ENCODE measurements at places on chromosomes 6 and 20. TPM values are rescaled to one million over a fixed set of nuclear protein-coding genes. Genes with fewer than 3 reads are reported as not detected.
A peak's percentile ranks its signal among the peaks of the same experiment; 100 is the strongest.

GRCh38 chr6:104159045-104159618 lies 700.6 kb downstream of the HACE1 start:
- DNase-seq, result no peak

DNA sequence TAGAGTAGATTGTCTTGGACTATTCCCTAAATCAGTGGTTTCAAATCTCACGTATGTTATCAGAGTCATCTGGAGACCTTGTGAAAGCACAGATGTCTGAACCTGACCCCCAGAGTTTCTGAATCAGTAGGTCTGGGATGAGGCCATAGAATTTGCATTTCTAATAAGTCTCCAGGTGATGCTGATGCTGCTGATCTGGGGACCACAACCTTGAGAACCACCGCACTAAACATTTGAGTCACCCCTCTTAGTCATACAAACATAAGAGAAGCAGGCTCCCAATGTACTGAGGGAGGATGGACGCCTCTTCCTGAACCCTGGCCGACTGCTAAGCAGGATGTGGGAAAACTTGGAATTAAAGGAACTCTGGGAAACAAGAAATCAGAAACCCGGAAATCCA lies 187.8 kb upstream of the PRDM1 start:
- DNase-seq, result no peak

DNA sequence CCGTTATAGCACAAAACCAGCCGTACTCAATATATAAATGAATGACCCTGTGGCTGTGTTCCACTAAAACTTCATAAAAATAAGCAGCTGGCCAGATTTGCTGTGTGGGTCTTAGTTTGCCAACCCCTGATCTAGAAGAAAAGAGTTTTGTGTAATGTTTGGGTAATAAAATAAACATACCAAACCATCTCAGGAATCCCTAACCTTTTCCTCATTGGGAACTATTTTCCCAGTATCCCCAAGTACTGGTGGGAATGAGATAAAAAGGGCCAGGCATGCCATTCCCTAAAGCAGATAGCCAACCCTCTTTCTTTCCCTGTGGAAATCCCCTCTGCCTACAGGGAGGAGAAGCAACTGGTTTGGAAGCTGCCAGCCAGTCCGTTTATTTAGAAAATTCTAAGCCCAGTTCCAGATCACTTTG lies 169.1 kb upstream of the AKAP12 start:
- no peak for DNase-seq

GRCh38 chr6:112799889-112800288 lies 452.8 kb downstream of the RFPL4B start:
- no peak for DNase-seq

DNA sequence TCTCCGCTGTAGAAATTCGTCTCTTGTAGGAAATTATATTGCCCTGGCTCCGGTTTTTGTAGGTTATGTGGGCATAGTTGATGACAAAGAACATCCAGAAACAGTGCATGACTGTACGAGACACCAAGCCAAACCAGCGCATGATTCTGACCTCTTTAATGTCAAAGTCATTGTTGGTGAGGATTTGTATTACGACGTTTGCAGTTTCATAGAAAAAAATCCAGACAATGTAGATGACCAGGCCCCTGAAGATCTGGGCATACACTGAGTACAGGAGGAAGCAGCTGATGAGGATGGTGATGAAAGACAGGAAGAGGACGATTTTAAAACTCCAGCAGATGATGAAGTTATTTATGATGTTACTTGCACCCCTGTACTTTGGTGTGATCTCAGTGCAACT lies 39.1 kb upstream of the TBC1D22B start:
- no peak for DNase-seq

- peak; percentile 18 for DNase-seq
These were observed 193.0 kb downstream of the ZFAND3 start for GRCh38 chr6:38012573-38012972.

DNA sequence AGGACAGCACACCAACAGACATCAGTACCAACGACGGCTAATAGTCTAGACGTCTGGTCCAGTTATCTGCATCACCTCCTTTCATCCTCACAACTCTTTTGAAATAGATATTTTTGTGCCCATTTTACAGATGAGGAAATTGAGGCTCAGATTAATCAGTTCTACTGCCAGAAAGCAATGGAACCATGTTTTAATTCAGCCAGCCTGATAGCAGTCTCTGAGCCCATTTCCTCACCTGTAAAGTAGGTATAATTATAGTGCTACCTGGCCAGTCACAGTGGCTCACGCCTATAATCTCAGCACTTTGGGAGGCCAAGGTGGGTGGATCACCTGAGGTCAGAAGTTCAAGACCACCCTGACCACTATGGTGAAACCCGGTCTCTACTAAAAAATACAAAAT lies 9.8 kb upstream of the BMP7 start:
- no peak for DNase-seq

DNA sequence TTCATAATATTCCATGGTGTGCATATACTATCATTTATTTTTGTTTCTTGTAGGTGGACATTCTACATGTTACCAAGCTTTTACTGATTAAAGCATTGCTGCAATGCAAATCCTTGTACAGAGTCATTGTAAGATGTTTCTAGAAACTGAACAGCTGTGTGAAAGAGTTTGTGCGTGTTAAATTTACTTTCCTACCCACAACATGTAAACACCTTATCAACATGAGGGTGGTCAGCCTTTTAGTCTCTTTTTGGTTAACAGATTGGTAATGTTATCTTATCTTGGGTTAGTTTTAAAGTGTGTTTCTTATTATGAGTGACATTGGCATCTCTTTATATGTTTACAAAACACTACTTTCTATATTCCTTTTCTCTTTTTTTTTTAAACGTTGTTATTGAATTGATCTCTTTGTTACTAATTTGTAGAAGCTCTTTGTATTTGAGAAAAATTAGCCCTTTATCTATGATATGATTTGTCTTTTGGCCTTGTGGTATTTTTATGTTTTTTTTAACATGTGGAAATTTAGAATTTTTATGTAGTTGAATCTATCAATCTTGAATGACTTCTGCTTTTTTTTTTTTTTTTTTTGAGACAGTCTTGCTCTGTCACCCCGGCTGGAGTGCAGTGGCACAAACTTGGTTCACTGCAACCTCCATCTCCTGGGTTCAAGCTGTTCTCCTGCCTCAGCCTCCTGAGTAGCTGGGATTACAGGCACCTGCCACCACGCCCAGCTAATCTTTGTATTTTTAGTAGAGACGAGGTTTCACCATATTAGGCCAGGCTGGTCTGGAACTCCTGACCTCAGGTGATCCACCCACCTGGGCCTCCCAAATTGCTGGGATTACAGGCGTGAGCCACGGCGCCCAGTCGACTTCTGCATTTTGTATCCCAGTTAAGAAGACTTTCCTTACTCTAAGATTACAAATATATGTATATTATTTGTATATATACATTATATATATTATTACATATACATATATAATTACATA lies 112.1 kb downstream of the TCP11 start:
- no peak for DNase-seq

- DNase-seq, result no peak
These were observed 15.6 kb downstream of the ILRUN start for GRCh38 chr6:34680802-34681515.

C20orf141 gene
- total RNA-seq, result not detected

DNA sequence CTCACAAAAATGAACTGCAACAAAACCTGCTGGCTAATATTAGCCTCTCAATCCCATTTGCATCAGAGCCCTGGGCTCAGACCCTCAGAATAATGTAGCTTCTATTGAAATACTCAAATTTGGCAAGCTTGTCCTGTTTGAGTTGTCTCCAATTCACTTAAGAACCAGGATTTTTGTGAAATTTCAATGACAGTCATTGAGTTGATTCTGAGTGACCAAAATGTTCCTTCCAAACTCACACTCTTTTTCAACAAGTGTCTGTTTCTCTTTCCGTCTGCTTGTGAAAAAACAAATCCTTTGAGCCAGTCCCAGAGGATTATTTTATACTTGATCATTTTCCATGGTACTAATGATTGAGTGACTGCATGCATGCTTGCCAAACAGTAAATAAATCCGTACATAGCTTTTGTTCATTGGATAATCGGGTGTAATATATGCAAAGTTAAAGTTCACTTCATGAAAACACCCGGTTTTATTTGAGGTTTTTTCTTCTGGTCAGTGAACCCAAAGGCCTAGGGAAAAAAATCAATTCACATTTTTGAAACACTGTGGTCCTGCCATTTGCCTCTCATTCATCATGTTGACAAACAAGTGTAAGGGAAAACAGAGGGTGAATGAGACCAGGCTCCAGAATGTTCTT lies 16.4 kb upstream of the SLC22A2 start:
- no peak for DNase-seq

DNA sequence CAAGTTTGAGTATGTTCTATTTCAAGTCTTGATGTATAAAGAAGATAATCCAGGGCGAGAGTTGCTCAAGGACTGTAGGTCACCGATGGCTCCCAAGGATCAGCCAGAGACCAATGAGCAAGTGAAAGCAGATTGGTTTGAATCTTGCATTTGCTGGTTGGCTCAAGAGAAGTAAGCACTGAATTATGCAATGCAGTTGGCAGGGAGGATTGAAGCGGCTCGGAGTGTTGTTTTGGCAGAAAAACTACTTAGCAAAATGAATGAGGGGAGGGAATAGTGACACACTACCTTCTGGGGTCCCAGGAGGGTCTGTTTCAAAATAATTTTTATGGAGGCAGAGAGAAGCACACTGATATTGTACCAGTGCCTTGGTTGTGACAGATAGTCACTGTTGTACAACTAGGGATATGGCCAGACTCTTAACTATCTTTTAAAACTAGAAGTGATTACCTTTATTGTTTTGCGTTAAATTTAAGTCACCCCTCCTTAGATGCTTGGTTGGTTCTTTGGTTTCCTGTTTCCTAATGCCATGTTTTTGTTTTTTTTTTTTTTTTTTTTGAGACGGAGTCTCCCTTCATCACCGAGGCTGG lies 15.7 kb downstream of the SASH1 start:
- no peak for DNase-seq

- DNase-seq, result no peak
These were observed 13.6 kb downstream of the KCNK5 start for GRCh38 chr6:39215640-39216158.

LRRC73 gene
- total RNA-seq, result 0.10 TPM

- no peak for DNase-seq
These were observed 38.9 kb upstream of the CD2AP start for GRCh38 chr6:47438481-47439347.

DNA sequence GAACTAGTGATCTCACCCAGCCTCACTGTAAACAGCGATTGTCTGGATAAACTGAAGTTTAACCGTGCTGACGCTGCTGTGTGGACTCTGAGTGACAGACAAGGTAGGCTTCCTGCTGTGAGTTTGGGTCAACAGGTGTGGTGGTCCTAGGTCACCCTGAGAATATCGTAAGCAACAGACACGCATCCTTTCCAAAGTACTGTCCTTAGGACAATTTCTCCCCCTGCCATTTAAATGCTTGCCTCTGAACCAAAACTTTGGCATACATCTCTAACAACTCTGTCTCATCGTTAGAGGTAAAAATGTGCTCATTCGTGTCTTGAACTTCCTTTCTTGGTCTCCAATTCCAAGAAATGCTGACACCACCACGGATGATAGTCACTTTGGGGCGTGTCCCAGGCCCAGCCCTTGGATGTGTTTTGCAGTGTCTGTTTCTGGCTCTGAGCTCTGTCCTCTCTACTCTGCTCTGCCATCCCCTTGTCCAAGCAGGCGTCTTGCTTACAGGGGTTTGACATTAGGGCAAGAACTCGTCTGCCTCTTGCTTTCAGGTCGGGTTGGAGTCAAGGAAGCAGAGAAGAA lies 95.5 kb downstream of the EYA2 start:
- peak; percentile 52 for DNase-seq

DNA sequence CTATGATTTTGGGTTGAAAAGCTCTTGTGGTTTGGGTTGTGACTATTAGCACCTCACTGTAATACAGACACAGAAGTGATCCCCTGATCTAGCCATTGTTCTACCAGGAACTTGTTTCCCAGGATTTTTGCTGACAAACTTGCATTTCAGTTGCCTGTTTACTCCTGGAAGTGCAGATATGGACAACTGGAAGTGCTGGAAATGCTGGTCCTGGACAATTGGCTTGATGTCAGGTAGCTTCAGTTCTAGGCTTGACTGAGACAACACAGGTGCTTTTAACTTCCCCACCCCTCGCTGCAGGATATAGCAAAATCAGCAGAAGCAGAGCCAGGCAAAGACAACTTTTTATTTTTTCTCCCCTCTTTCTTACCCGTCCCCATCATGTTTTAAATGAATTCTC lies 27.1 kb upstream of the FBXO30 start:
- DNase-seq, result no peak

- no peak for DNase-seq
These were observed 717.9 kb upstream of the POU3F2 start for GRCh38 chr6:98116455-98116854.

FILIP1 gene
- total RNA-seq, result not detected

GRCh38 chr6:2187826-2188225 lies 57.6 kb downstream of the GMDS start:
- DNase-seq, result no peak

DNA sequence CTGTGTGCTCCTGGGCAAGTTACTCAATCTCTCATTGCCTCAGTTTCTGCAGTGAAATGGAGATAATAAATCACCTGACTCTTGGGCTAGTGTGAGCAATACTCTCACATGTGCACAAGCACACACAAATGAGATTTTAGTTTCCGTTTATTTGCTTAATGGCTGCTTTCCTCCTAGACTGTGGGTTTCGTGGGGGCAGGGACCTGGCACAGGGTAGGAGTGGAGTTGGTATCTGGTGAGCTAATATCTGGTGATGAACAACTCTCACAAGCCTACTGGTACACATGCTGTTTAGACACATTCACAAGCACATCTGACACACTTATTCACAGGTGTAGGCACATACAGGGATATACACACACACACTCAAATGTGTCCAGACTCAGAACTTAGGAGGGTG lies 73.8 kb downstream of the TOX2 start:
- DNase-seq, result no peak

ARMC12 gene
- total RNA-seq, result 2.0 TPM

GRCh38 chr6:97923249-97923648 lies 640.2 kb upstream of the MMS22L start:
- DNase-seq, result no peak

GRCh38 chr6:50990750-50991446 lies 172.2 kb downstream of the TFAP2B start:
- DNase-seq, result no peak

DNA sequence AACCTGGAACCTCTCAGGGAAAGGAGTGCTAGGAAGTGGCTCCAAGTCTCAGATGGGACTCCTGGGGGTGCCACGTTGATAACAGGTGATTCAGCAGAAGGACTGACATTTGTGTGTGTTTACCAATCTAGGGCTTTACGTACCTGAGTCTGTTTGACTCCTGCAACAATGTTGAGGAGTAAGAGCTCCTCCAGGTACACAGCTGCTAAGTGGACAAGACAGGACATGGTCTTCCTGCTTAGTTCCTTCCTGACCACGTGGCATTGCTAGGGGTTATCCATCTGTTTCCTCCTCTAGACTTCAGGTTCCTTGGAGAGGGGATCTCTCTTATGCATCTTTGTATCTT lies 164.5 kb upstream of the SLC24A3 start:
- no peak for DNase-seq

ZNF165 gene
- 4.3 TPM for total RNA-seq

DNA sequence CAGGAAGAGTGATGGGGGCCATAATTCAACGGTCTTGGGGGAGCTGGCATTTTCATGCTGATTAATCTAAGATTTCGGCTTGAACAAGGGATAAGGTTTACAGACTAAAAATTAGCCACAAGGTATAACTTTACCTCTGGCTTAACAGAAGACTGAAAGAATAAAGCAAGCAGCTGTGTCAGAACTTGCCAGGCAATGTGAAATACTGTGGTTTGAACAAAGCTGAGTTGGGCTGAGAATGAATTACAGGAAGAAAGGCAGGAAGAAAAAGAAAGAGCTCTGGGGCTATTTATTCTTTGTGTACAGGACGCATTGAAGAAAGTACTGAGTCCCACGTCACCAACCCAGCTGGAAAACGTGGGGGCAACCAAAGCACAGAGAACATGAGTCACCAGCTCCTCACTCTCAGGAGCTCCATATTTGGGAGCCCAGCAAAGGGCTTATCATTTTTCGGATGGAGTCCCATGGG lies 121.5 kb upstream of the NEDD9 start:
- DNase-seq, result peak; percentile 80

Measured in activated naive CD8-positive, alpha-beta T cell treated with anti-CD3 and anti-CD28 coated beads for 36 hours (primary cell).